Activated CD8-positive, alpha-beta memory T cell treated with anti-CD3 and anti-CD28 coated beads, Interleukin-2, amount 50 U/mL, for 48 hours (primary cell): ENCODE measurements at places on chromosomes 1 and 21.

GRCh38 chr1:168097921-168098528, 38.7 kb downstream of the GPR161 start:
- DNase-seq = no peak

DNA sequence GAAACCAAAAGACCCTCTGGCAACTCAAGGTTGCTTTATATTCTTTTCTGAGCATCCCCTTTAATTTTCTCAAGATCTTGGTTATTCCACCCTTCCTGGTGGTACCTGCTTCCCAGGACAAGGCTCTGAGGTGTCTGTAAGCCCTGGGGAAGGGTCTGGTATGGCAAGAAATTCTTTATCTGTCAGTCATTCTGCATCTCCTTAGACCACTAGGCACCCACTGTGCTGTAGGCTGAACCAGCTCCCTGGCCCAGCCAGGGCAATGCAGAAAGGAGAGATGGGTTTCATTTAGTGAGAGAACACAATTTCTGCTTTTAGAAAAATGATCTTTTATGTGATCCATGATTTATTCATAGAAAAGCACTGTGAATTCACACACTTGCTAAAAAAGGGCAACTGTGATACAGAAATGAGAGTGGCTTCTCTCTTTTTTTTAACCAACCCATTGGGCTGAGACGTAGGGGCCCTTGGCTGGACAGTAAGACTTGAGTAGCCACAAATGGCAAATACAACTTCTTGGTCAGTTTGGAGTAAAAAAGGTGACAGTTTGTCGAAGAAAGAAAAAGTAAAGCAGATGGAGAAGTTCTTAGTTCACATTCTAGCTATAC, 4.1 kb downstream of the UROD start:
- no peak for DNase-seq

DNA sequence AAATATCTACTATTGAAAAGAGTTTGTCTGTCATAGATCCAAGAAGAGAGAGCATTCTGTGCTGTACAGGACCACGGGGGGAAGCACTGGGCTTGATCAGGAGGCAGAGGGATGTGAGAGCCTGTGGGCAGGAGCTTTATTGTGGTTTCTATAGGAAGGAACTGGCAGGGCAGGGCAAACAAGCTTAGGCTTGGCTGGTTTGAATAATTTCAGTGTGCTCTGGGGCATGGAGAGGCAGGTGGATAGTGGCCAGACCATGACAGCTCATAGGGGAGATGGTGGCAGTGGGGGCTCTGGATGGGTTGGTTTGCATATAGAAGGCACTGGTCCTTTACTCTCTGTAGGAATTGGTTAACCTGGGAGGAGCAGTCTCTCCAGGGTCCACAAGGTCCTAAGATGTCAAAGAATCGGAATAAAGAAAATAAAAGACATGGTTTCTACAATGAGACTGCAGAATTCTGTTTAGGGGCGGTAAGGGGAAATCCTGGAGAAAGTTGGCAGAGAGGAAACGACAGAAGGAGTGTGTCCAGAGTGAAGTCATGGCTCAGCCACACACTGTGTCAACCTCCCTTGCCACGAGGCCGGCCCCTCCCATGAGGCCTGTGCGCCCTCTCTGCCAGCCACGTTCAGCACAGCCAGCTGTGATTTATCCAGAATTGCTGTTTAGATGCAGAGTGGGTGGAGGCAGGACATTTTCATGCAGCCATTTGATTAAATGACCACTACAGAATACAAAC, 81.7 kb upstream of the PGBD5 start:
- no peak for DNase-seq

GRCh38 chr1:64828829-64829228, 84.0 kb downstream of the RAVER2 start:
- no peak for DNase-seq

DNA sequence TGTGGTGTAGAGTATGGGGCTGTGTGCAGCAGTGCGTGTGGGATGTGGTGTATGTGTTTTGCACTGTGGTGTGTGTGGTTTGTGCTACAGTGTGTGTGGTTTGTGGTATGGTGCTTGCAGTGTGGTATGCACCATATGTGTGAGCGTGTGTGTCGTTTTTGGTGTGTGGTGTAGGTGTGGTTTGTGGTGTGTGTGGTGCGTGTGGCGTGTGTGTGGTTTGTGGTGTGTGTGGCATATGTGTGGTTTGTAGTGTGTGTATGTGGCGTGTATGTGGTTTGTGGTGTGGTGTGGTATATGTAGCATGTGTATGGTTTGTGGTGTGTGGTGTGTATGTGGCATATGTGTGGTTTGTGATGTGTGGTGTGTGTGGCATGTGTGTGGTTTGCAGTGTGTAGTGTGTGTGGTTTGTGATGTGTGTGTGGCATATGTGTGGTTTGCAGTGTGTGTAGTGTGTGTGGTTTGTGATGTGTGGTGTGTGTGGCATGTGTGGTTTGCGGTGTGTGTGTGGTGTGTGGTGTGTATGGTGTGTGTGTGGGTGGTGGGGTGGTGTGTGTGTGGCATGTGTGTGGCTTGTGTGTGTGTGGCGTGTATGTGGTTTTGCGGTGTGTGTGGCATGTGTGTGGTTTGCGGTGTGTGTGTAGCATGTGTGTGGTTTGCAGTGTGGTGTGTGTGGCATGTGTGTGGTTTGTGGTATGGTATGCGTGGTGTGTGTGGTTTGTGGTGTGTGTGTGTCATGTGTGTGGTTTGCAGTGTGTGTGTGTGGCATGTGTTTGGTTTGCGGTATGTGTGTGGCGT, 53.5 kb upstream of the TRAPPC10 start:
- peak; percentile 71 for DNase-seq

- DNase-seq = no peak
Measured at GRCh38 chr1:246004301-246004700, 502.8 kb downstream of the SMYD3 start.

GRCh38 chr1:202293569-202293968, 48.2 kb downstream of the UBE2T start:
- DNase-seq = no peak

DNA sequence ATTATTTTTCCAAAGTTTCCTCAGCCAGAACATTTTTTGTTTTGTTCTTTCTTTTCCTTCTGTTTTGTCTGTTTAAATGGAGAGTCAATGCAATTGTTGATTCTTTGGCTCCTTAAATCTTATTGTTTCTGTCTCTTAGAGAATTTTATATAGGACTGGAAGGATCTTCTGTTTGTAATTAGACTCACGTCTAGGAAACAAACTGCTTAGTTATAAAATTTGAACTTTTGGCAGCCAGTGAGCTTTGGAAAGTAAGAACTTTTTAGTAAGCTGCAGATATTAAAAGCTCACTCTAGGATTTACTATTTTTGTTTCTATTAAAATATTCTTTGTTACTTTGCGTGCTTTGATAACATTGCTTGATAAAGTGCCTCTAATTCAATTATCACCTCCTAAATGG, 109.8 kb upstream of the HNRNPU start:
- DNase-seq = no peak

DNA sequence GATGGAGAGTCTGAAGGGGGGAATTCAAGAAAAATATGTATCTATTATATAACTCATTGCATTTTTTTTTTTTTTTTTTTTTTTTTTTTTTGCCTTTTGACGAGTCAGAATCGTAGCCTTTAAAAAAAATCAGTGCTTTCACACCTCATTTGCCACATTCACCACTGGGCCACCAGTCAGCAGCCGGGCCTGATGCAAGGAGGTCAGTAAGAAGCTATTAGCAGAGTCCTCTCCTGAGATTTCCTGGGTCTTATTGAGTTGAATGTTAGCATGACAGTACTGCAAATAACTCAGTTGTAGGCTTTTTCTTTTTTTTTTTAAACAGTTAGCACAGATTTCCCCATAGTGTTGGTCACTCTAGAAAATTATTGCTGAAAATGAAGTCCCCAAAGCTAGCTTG, 139.8 kb downstream of the SPATA17 start:
- no peak for DNase-seq

GRCh38 chr1:6614019-6614928, 743 bp downstream of the PHF13 start:
- DNase-seq = peak; percentile 77

- no peak for DNase-seq
Measured at GRCh38 chr1:238549137-238549536, 658.4 kb upstream of the ZP4 start.

GRCh38 chr1:13893409-13893821, 193.4 kb downstream of the PRDM2 start:
- peak; percentile 17 for DNase-seq

- DNase-seq = peak; percentile 66
Measured at GRCh38 chr1:33470495-33471012, 1.9 kb upstream of the ZSCAN20 start.

DNA sequence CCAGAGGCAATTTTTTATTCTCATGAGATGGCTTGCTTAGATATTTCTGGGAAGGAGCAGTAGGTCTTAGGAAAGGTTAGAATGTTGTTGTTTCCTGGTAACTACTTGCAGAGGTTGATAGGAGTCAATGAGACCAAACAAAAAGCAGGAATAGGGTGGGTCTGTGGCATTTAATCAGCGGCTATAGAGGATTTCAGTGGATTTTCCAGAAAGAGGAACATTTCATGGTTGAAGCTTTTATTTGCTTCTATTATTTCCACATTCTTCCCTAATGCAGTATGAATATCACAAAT, 111.3 kb upstream of the PALMD start:
- DNase-seq = no peak

DNA sequence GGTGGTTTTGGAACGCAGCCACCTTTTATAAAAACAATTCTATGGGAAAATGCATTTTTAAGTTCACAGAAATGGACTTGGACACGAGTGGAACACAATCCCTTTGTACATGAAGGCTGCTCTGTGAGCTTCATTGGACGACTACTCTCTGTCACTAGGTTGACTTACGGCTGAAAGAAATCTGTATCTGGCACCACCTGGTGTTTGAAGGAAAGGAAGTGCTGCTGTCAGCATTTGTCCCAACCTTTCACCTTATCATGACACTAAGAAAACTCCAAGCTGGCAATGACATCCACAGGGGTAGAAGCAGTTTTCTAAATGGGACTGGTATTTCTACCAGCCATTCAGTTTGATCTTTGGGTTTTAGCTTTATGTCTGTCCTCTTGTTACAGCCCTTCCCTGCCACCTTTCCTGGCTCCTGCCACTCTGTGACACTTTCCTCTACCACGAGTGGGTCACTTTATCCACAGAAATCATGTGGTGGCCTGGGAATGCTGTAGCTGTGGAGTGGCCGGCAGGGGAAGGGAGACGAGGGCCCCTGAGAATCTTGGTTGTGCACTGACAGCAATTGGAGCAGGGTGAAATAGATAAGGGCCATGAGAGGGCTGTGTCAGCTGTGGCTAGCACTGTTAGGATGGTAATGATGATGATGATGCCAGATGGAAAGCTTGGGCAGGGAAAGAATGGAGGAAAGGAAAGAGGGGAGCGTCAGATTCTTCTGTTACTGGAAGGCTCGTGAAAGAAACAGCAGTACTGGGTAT, 85.2 kb downstream of the TBX19 start:
- DNase-seq = no peak

GRCh38 chr1:22626237-22627157, 9.9 kb upstream of the C1QA start:
- DNase-seq = no peak

- DNase-seq = no peak
Measured at GRCh38 chr1:75614399-75614756, 3.5 kb upstream of the SLC44A5 start.

- no peak for DNase-seq
Measured at GRCh38 chr1:7540816-7541215, 230.3 kb upstream of the VAMP3 start.

DNA sequence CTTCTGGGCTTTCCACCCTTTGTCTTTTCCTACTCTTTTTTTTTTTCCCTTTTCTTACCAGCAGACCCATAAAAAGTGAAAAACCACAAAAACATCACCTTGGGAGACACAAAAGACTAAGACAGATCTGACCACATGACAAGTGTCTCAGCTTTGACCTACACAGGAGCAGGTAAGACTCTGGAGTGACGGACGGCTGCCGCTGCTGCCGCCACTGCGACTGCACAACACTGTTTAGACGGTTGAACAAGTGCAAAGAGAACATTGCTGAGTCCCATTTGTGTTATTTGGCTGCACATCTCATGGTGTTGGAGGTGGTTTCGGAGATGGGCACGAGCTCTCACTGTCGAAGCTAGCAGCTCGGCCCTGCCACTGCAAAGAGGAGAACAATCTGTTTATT, 62.0 kb downstream of the SYT6 start:
- no peak for DNase-seq
